ENCODE measurements at places on chromosomes 16 and 17.

GRCh38 chr16:13397126-13397525 lies 495.7 kb downstream of the SHISA9 start:
- no peak for DNase-seq

DNA sequence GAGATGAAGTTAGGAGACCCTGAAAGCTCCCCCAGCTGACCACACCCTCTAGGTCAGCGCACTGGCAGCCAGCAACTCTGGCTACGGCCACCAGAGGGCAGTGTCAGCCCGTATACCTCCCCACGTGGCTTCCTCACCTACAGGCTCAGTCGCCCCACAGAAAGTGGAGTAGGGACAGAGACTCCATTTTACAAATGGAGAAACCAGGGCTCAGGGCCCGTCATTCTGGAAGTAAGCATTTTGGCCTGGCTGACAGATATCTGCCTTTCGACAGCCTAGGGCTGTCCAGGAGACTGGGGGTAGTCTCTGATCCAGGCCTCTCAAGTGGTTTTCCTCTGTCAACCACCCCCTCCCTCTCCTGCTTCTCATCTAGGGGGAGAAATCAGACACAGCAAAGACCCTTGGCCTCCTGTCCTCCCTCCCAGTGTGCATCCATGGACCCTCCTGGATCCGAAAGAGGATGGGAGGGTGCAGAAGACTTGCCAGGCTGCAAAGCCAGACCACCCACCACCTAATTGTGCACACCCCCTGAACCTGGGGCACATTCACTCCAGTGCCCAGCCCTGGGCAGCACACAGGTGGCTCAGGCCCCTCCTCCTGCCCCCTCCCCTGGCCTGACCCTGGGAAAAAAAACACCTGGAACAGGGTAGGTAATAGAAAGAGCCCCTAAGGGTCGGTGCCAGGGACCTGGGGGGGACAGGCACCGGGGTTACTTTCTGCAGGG lies 3.8 kb upstream of the HAP1 start:
- peak; percentile 47 for DNase-seq

GRCh38 chr17:35080536-35080935 lies 17.0 kb upstream of the RFFL start:
- no peak for DNase-seq

GRCh38 chr17:11006530-11006929 lies 168.6 kb upstream of the PIRT start:
- no peak for DNase-seq

DNA sequence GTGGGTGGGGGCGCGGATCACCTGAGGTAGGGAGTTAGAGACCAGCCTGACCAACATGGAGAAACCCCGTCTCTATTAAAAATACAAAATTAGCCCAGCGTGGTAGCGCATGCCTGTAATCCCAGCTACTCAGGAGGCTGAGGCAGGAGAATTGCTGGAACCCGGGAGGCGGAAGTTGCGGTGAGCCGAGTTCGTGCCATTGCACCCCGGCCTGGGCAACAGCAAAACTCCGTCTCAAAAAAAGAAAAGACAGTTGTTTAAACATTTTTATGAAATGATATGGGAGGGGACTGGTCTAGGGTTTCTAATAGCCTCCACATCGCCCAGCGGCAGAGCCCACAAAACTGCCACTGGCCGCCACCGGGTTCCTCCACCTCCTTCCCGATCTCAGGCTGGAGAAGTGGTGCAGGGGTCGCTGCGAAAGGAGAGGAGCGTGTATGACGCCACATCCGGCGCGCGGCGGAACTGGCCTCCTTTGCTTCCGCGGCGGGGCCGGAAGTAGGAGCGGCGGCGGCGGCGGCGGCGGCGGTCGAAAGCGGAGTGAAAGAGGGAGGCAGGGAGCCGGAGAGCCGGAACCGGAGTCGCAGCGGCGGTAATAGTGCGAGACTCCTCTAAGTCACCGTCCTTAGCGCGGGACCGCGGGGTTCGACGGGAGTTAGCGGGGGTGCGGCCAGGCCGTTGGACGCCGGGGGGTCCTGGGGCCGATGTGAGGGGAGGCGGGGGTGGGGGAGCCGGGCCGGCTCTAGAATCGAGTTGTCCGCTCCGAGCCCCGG lies at the start of gene PPP4C:
Gene PPP4C (plus strand): TSS at position 492 of the 773 bp plus-strand sequence. CDS start 384 bp downstream, outside the sequence.
- DNase-seq, result peak; percentile 64

DNA sequence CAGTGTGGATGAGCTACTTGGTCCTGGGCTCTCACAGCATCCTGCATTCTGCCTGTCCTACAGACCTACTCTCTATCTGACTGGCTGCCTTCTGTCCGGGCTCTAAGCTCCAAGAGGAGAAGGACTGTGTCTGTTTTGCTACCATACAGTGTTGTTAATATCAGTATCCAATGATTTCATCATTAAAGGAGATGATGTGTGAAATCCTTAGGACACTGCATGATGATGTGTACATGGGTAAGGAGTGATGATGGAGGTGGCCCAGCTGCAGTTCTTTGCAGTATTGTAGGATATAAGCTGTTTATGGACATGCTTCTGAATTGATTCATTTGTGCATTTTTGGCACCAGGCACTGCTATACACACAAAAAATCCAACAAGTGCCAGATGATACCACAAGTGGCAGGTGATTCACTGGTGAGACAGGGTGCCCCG lies 536.9 kb upstream of the CDH11 start:
- peak; percentile 60 for DNase-seq

DNA sequence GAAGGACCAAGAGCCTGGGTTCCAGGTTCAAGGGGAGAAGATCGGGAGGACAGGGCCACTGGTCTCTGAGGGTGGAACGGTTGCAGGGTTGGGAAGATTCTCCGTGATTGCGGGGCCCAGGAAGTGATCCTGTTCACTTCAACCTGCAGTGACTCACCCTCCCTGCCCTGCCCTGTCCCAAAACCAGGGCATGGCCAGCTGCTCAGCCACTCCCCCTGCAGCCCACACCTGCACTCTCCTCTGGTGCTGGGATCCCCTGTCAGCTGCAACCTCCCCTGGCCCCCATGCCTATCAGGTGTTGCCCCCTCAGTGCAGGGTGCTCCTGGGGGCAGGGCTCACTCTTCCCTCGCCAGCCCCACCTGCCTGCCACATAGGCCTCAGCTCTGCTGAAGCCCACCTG lies 1.1 kb downstream of the RUNDC3A start:
- DNase-seq, result no peak

GRCh38 chr16:51287121-51287755 lies 136.2 kb upstream of the SALL1 start:
- no peak for DNase-seq

GRCh38 chr17:7538891-7539545 lies 9.8 kb upstream of the TNFSF12 start:
- no peak for DNase-seq

DNA sequence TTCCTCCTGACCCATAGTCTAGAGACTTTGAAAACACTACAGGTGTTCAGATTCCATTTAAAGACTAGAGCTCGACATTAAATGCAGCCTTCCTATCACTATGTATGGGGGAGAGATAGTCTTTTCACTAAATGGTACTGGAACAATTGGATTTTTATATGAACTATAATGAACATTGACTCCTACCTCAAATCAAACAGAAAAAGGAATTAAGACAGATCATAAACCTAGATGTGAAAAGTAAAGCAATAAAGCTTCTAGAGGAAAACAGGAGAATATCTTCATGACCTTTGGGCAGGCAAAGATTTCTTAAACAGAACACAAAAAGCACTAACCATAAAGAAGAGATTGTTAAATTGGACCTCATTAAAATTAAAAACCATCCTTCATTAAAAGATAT lies 18.8 kb upstream of the NOS2 start:
- DNase-seq, result no peak

GRCh38 chr17:80152081-80152702 lies 5.3 kb upstream of the EIF4A3 start:
- no peak for DNase-seq

- no peak for DNase-seq
These were observed 2.0 kb upstream of the SPHK1 start for GRCh38 chr17:76382351-76382802.

GRCh38 chr16:87723226-87723623 lies 42.6 kb downstream of the KLHDC4 start:
- DNase-seq, result peak; percentile 32

GRCh38 chr16:67451704-67452435 lies 20.9 kb downstream of the HSD11B2 start:
- no peak for DNase-seq

DNA sequence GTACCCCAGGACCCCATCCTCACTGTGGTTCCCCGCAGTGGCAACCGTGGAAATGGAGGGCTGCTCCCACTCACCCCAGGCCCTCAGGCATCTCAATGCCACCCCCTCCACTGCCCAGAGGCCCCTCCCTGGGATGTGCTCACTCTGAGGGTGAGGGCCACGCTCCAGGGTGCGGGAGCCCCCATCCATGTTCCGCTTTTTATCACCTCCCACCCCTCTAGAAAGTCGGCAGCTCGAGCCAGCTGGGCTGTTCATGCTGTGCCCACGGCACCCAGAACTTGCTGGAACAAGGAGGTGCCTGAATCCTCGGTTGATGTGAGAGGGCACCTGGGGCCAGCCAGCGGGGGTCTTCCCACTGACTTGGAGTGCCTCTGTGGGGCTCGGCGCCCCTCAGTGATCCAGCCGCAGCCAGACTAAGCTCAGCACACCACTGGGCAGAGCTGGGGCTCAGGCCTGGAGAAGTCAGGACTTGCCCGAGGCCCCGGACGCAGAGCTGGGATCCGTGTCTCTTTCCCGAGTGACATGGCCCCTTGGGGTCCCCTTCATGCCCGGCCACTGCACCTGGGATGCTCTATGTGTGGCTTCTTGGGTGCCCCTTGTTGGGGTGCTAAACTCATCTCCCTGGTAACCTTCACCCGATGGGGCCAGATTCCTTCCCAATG lies 143.1 kb upstream of the GSE1 start:
- DNase-seq, result no peak

DNA sequence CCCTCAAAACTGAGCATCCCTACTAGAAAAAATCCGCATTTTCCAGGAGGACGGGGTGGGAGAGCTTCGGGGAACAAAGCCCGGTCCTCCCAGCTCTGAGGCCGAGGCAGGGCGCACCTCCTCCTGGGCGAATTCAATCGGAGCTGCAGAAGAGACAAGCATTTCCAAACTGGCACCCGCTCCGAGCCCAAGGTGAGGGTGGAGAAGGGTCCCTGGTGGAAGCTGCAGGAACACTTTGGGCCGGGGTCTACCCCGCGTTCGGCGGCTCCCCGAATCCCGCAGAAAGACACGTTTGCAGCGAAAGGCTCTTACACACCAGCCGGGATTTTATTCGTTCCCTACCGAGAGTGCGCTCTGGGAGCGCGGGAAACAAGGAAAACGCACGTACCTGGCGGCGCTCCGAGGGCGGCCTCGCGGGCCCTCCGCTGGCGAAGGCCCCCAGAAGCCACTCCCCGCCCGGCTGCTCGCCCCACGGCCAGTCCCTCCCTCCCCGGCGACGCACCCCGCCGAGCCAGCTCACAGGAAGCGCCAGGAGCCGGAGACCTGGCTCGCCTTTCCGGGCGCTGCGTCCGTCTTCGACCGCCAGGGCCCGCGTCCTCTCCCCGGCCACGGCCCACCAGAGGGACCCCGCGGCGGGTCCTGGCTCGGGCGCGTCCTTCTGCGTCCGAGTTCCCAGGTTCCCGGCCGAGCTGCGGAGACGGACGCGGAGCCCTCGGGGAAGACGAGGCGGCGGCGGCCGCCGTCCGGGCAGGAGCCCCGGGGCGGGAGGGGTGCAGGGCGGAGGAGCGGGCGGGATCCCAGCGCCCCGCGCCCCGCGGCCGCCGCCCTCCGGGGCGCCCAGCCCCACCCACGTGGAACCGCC lies 49.8 kb upstream of the BAHCC1 start:
- peak; percentile 55 for DNase-seq

DNA sequence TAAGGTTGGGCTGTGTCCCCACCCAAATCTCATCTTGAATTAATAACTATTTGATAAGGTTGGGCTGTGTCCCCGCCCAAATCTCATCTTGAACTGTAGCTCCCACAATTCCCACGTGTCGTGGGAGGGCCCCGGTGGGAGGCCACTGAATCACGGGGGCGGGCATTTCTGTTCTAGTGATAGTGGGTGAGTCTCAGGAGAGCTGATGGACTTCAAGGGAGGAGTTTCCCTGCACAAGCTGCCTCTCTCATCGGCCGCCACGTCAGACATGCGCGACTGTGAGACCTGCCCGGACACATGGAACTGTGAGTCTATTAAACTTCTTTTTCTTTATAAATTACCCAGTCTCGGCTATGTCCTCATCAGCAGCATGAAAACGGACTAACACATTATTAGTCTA lies 44.9 kb upstream of the METRNL start:
- no peak for DNase-seq

DNA sequence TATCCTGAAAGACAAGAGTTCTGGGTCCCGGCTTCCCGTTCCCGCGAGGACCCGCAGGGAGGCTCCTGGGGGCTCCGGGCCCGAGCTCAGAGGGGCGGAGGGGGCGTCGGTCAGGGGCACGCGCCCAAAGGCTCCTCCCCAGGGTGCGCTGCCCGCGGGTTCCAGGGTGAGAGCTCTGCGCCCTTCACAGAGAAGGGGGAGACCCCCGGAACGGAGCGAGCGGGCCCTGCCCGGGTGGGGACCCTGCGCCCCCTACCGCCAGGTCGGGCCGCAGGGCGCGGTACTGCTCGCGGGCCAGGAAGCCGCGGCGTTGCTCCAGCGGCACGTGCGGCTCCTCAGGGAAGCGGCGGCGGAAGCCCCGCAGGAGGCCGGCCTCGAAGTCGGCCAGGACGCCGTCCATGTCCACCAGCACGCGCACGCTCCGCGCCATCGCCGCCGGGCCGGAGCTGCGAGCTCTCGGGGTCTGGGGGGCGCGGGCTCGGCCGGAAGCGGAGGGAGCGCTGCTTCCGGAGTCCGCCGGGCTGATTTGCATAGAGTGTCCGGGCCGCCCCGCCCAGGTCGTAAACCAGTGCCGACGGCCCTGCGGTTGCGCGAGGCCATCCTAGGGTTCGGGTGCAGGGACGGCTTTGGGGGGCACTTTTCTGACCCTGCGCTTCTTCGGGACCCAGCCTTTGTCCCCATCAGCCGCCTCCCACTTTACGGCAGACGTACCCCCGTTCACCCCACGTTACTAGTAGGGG lies at the start of gene NT5C:
Gene NT5C (minus strand): TSS at position 465 of the 740 bp plus-strand sequence. CDS start 35 bp downstream, at position 430.
- peak; percentile 42 for DNase-seq

- no peak for DNase-seq
These were observed 31.1 kb upstream of the JPH3 start for GRCh38 chr16:87570938-87571867.

DNA sequence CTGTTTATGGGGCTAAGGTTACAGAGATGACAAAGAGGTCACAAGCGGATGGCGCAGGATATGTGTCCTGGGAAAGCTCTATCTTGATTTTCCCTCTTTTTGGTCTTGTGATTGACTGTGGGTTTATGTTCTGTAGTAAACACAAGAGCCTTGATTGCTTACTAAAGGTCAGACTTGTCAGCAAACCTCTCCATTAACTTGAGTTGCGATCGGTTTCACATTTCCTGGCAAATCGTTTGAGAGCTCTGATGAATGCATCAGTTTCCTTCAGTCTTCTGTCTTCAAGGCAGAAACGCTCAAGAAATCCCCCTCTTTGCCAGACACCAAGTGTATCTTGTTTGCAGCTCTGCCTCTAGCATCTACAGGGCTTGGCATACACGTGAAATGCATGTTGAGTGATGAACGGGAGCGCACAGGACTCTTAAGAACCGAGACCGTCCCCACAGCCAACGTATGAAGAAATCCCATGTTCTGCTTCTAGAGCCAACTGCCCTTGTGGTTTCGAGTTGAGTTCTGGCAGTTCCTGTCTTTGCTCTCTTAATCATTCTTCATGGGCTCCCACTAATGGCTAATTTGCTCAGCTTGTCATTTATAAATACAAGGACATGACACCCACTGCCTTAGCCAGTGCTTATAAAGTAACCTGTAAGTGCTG lies 143.3 kb downstream of the PITPNC1 start:
- peak; percentile 26 for DNase-seq

- no peak for DNase-seq
These were observed 268.1 kb downstream of the HS3ST3A1 start for GRCh38 chr17:13333661-13334060.
